Stimulated activated CD8-positive, alpha-beta memory T cell treated with anti-CD3 and anti-CD28 coated beads, Interleukin-15, amount 100 ng/mL, for 4 hours (primary cell): ENCODE measurements at places on chromosomes 7 and 10.

GRCh38 chr7:139127648-139128047 is 18.1 kb upstream of the ZC3HAV1 start:
- no peak for DNase-seq

DNA sequence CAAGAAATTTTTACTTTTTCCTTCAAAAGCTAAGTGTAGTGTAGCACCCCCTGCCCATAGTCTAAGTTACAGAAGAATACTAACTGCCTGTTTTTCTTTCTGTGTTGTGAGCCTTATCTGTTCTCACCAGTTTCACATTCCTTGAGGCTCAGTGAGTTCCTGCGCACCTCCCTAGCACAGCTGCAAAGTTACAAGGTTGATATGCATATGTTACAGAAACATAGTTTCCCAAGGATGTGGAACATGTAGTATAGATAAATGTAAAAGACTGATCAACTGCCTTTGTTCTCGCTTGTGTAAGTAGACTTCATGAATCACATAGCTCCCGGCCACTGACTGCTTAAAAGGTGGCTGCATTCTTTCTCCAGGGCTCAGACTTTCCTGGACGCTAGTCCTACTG is 6.7 kb upstream of the ZNF33B start:
- no peak for DNase-seq

GRCh38 chr7:107224374-107225223 is 55.8 kb downstream of the HBP1 start:
- no peak for DNase-seq

GRCh38 chr10:19946791-19947190 is 130.6 kb downstream of the PLXDC2 start:
- DNase-seq, result no peak

GRCh38 chr7:13540429-13540828 is 449.0 kb downstream of the ETV1 start:
- DNase-seq, result no peak

DNA sequence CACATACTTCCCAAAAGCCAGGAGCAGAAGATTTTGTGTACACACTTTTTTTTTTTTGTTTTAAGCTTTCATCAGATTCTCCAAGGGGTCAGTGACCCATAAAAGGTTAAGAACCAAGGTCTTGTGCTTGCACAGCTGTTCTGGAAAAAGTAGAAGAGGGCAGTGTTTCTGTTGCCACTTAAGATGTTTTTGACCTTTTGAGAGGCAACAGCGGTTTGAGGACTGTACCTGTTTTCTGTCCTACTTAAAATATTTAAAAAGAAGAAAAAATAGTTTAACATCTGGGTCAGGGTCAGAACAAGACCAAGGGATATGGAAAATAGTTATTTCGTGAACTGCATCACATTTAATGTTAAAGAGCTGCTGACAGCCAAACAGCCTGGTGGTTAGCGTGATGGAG is 32.9 kb downstream of the AUTS2 start:
- no peak for DNase-seq

DNA sequence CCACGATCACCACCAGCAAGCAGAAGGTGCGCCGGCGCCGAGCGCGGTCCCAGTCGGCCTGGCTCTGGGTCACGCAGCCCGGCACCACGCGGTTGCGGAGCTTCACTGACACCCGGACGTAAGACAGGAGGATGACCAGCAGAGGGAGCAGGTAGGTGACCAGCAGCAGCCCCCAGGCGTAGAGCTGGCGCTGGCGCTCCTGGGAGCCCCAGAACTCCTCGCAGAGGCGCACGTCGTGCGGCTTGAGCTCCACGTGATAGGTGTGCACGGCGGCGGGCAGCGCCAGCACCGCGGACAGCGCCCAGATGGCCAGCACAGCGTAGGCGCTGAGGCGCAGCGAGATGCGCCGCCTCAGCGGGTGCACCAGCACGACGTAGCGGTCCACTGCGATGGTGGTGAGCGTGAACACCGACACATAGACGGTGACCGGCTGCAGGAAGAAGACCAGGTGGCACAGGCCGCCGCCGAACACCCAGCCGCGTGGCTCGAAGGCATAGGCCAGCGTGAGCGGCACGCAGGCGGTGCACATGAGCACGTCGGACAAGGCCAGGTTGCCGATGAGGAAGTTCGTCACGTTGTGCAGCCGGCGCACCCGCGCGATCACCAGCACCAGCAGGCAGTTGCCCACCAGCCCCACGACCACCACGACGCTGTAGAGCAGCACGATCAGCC is 920 bp downstream of the PRLHR start:
- DNase-seq, result peak; percentile 5

- DNase-seq, result no peak
Measured at GRCh38 chr7:139561-140243, 52.7 kb upstream of the FAM20C start.

DNA sequence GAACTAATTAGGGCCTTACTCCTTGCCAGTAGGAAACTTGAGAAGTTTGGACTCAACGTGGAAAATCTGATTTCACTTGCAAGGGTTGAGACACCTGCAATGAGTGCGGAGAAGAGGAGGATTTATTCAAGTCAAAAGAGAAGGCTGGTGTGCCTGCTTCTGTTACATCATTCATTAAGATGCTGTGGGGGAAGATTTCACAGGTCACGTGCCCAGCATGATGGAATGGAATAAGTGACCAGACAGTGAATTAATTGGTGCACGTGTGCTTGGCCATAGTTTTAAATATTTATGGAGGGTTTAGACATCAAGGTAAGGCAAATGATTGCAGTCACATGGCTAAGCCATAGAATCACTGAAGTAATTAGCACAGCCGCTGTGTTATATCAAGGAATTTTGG is 155.0 kb downstream of the C7orf25 start:
- DNase-seq, result no peak

- no peak for DNase-seq
Measured at GRCh38 chr7:129779602-129780256, 168.2 kb downstream of the NRF1 start.

GRCh38 chr7:101207459-101207858 is 6.6 kb upstream of the MOGAT3 start:
- DNase-seq, result no peak

- no peak for DNase-seq
Measured at GRCh38 chr7:134029743-134030142, 97.4 kb upstream of the LRGUK start.

DNA sequence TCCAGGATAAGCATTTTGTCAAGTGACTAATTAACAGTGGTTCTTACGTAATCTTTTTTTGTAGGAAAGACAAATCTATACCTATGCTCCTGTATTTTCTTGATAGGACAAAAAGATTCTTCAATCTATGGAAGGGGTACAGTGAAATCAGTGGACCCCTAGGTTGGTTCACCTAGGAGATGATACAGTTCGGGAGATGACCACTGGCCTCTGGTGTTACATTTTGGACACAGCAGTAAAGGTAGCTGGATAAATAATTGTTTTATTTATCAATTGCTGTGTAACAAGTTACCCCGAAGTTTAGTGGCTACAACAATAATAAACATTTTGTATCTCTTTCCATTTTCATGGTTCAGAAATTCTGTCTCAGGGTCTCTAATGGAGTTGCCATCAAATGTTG is 288.2 kb upstream of the MAGI2 start:
- DNase-seq, result no peak

DNA sequence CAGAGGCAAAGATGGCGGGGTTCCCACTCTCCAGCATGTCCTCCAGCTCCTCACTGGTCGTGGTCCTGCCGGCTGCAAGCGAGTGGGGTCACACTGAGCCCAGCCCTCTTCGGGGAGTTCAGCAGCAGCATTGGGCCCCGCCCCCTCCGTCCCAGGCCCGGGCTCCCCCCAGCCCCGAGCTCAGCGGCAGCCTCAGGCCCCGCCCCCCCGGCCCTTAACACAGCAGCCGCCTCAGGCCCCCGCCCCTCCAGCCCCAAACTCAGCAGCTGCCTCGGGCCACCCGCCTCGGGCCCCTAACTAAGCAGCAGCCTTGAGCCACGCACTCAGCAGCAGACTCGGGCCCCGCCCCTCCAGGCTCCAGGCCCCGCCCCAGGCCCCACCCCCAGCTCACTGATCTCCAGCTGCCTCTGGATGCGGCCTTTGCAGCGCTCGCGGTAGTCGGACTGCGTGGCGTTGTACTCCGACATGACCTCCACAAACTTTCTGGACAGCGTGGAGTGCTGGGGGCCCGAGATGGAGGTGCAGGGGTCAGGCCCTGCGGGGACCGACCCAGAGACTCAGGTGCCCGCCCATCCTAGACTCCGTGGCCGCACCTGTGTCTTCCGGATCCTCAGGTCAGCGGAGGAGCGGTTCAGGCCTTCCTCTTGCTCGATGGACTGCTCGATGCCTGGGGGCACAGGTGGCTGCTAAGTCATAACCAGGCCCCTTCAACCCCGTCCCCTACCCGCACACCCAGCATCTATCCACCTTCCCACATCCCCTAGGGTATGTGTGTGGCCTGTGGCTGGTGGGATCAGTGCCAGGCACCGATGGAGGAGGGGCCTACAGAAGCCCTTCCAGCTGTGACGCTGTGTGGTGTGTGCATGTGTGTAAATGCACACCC is 15.5 kb downstream of the STX1A start:
- DNase-seq, result no peak

DNA sequence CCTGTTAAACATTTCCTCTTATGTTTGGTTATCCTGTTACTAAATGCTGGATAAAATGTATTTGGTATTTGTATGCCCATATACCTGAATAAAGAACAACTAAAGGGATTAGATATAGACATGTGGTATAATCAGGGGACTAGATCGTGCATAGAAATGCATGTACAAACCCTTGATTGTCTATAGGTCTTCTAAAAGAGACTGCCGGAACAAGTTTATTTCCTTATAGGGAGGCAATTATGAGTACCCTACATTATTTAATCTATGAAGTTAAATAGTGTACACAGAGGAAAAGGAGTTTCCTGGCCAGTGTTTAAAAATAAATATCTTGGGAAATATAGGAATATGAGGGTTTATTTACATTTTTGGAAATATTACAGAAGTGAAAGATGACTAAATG is 44.6 kb downstream of the CCSER2 start:
- DNase-seq, result no peak

GRCh38 chr7:129676017-129676897 is 64.7 kb downstream of the NRF1 start:
- DNase-seq, result no peak

DNA sequence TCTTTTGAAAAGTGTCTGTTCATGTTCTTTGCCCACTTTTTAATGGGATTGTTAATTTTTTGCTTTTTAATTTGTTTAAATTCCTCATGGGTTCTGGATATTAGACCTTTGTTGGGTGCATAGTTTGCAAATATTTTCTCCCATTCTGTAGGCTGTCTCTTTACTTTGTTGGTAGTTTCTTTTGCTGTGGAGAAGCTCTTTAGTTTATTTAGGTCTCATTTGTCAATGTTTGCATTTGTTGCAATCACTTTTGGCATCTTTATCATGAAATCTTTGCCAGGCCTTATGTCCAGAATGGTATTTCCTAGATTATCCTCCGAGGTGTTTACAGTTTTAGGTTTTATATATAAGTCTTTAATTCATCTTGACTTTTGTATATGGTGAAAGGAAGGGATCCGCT is 23.9 kb upstream of the CYP2C19 start:
- no peak for DNase-seq

GRCh38 chr7:82172017-82172416 is 271.6 kb downstream of the CACNA2D1 start:
- DNase-seq, result no peak

DNA sequence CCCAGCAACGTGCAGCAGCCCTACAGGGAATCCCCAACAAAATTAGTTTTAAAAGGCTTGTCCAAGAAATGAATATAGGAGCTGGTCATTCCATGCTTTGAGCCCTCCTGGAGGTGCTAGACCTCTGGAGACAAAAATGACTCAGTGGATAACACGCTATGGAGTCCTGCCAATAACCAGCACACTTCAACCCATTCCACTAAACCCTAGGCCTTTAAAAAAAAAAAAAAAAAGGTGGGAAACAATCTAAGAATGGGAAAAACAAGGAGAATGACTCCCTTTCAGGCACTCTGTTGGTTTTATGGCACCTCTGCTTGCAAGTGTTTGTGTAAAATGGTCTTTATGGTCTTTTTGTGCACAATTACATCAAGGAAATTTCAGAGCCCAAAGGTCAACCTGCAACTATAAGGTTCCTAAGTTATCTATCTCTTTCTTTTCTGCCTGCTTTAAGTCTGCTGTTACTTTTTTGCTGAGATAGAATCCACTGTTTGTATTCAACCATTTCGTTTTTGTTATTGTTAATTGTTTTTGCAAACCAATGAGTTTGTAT is 21.3 kb downstream of the AVL9 start:
- DNase-seq, result no peak

DNA sequence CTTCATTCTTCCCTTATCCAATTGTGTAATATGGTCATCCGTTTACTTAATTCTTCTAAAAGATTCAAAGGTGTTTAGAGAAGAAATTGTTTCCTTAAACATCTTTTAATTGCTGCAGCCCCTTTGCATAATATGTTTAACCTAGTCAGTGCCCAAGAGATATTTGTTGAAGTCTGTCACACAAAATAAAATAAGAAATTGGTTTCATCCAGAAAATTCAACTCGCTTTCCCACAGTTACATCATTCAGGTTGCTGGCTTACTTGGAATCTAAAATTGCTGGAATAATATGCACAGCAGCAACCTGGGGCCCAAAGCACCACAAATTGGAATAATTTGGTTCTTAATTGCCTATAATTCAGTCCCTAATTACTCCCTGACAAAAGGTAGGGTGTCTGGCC is 155.1 kb upstream of the ETV1 start:
- DNase-seq, result no peak

DNA sequence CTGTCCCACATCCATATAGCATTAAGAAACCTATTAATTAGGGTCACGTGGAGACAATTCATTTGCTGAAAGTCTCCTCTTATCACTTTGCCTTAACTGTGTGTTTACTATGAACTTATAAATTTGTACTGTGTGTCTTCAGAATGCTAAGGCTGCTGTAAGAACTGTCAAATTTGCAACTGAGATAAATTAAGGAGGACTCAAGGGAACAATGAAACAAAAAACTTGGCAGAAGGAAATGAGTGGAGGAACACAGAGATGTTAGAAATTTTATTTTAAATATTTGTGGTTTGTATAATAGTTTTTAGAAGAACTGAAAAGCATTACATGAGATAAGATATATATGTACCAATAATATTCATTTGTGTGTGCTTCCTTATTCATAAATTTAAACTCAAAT is 1005.3 kb upstream of the SORCS1 start:
- no peak for DNase-seq

GRCh38 chr7:112167147-112167546 is 39.1 kb downstream of the DOCK4 start:
- no peak for DNase-seq

DNA sequence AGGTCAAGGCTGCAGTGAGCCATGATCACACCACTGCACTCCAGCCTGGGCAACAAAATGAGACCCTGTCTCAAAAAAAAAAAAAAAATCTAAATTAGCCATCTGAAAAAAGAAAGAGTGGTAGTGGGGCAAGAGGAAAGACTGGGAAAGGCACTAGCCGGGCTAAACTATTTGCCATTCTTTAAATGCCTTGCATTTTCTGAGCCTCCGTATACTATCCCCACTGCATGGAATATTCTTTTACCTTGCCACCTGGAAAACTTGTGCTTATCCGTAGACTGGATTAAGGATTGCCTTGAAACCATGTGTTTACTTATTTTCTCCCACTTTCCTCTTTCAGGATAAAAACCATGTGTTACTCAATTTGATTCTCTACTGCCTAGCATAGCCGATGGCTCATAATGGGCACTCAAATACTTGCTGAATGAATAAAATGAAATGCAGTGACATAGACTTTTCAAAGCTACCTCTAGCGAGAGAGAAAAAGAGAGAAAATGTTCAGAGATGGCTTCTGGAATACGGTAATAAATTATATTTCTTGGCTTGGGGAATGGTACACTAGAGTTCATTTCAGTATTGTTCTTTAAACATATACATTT is 30.6 kb downstream of the HYCC1 start:
- no peak for DNase-seq

- no peak for DNase-seq
Measured at GRCh38 chr10:26464632-26465280, 26.6 kb downstream of the APBB1IP start.
